ENCODE measurements at places on chromosomes 6 and 20.

GRCh38 chr20:9837634-9838033, 1.2 kb downstream of the PAK5 start:
- DNase-seq: peak; percentile 0

GRCh38 chr6:137951064-137951597, 84.1 kb downstream of the TNFAIP3 start:
- DNase-seq: no peak

- DNase-seq: no peak
Measured at GRCh38 chr6:99507648-99508047, 7.6 kb downstream of the USP45 start.

DNA sequence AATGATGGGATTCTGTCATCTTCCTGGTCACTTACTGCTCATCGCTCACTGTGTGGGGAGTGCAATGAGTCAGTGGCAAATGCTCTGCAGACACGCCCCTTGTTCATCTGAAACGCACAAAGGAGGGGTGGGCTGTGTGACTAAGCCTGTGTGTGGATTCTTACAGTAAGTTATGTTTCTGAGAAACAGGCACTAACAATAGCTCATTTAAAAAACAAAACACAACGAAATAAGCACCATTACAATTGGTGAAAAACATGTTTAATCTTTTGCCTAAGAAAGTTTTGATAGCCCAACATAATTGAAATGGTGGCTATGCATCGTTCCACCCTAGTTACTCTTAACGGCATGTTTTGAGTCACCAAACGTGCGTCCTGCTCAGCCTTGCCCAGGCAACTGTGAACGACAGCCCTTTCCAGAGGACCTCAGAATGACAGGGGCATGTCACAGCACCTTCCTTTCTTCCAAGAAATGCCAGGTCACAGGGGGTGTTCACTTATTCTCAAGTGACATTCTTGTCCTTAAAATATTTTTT, 118.4 kb upstream of the SGK1 start:
- DNase-seq: peak; percentile 96

DNA sequence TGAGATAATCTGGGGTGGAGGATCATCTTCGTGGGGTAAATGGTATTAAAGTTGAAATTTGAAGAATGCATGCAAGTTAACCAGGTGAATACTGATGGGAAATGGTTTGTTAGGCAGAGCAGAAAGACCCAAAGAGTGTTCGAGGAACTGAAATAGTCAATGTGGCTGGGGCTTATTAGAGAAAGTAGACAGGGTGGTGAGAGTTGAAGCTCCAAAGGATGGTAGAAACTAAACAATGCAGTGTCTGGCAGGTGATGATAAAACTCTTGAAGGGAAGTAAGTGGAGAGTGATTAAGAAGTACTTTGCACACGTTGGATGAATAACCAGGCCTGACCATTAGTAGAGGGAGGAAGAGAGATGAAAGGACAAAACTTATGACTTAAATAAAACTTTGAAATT, 39.8 kb upstream of the CENPW start:
- DNase-seq: no peak

- no peak for DNase-seq
Measured at GRCh38 chr20:40673442-40673841, 15.6 kb downstream of the MAFB start.

DNA sequence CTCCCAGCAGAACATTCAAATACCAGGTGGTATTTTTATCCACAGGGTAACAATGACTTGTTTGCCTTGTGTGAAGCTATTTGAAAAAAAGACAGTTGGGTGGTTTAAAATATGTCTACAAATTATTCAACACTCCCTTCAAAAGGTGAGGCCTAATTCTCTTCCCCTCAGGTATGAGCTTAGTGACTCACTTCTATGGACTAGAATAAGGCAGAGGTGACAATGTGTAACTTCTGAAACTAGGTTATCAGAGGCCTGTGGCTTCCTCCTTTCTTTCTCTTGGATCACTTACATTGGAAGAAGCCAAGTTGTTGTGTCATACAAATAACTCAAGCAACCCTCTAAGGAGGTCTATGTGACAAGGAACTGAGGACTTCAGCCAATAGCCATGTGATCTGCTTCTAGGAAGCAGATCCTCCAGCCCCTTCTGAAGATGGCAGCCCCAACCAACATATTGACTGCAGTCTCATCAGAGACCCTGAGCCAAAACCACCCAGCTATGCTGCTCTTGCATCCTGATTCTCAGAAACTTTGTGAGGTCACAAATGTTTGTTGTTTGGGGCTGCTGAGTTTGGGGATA, 102.6 kb downstream of the SNAP25 start:
- no peak for DNase-seq

DNA sequence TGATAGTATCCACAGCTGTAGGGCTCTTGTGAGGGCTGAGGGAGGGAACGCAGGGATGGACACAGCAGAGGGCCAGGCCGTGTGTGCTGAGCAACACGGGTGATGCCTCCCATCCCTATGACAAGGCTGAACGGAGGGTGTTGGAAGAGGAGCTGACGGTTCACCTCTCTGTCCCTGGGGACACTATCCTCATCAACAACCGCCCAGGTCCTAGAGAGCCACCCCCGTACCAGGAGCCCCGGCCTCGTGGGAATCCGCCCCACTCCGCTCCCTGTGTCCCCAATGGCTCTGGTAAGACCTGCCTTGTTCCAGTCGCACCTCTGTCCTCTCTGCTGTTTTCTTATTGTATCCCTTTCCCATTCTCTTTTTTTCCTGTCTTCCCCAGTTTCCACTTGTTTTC, 10.1 kb downstream of the DDR1 start:
- no peak for DNase-seq

DNA sequence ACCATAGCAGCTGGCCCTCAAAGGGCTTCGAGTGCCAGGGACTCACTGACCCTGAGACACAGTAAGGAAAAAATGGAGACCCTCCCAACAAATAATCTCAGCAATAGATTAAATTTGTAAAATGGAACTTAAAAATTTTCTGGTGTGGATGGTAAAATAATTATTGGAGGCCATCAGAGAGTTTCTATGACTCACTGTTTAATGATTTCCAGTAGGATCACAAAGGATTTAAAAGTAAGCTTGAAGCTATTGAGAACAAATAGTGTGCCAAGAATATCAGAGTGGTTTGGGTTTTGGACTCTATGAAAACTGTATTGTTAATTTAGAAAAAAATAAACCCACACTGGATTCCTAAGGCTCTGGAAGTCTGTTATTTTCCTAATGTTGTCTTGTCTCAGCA, 115.2 kb upstream of the AKIRIN2 start:
- DNase-seq: peak; percentile 16

DNA sequence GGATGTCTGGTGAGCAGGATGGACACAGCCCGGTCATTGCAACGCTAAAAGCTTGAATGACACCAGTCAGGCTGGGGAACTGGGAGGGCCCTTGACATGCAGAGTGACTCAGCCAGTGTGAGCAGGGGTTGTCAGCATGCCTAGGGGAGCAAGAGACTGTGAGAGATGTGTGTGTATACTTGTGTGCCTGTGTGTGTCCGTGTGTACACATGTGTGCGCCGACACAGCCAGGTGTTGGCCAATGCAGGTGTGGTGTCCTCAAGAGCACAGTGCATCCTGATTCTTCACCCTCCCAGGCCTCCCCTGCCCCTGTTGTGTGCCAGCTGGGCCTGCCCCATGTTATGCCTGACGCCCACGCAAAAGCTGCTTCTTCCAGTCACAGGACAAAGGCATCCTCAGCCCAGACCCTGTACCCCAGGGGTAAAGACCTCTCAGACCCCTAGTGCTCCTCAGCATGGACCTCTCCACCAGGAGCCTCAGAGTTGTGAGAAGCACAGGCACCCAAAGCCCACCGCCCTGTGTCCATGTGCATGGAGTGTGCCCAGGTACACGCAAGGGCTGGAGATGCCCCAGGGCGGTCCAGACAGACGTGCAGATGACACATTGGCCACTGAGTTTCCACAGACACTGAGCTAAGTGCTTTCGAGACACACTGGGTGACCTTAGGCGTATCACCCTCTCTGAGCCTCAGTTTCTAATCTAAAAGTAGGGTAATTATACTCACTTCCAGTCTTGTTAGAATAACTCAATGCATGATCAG, 16.6 kb downstream of the NRSN2 start:
- DNase-seq: no peak

DNA sequence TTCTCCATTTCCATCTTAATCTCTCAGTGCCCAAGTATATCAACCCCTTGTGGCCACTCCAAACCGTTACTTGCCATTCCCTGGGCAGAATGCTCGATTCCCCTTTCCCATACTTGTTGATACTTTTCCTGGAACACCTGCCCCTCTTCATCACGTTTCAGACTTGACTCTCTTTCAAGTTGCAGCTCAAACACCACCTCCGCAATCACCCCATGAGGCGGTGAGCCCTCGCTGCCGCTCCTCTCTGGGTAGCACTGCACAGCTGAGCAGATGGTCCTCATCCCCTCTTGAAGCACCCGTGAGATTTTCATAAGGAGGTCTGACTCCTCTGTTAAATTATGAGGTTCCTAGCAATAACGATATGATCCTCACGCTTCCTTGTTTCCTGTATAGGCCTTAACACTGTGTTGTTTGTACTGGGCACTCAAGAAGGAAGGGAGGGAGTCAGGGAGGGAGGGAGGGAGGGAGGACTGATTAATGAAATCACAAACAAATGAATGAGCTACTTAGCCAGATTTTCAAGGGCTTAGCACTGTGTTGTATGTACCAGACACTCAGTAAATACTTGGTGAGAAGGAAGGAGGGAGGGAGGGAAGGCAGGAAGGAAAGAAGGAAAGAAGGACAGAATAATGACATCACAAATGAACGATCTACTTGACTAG, 8.0 kb upstream of the UQCC2 start:
- no peak for DNase-seq

DNA sequence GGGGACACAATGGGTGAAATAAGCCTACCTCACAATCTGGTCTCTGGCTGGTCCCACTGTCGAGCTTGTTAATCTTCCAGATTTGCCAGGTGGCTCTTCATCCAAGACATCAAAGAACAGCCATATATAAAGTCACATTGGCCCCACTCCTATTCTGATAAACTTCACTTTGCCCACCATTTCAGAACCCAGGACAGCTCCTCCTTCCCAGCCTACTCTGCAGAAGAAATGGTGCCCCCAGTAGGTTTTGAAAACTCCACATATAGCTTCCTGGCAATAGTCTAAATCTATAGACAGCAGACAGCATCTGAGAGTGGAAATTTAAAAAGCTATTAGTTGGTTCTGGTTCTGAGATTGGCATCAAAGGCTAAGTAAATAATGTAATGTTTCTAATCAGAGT, 143.1 kb upstream of the PCSK2 start:
- no peak for DNase-seq

DNA sequence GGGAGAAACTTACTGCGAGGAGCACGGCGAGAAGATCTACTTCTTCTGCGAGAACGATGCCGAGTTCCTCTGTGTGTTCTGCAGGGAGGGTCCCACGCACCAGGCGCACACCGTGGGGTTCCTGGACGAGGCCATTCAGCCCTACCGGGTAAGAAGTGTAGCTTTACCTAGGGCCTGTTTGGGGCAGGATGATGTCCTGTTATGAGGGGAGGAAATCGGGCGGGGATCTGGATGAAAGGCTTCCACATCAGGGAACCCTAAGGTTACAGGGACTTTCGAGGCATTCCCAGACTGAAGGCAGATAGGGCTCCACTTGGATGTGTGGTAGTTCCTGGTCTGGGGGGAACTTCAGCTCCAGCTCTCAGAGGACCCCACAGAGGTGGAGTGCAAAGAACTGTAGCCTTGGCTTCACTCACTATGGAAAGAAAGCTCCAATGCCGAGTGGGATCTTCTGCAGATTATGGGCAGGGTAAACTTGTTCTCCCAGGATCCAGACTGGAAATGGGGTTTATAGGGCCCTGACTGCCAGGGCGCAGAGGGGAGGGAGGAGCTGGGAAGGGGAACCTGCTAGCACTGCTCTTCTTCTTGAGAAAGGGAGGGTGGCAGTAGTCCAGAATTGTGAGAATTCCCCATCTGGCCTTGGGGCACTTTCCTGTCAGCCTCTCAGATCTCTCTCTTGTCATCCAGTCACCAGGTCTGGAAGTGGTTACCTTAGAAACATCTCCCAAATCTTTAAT, 740 bp downstream of the TRIM15 start:
- DNase-seq: no peak

DNA sequence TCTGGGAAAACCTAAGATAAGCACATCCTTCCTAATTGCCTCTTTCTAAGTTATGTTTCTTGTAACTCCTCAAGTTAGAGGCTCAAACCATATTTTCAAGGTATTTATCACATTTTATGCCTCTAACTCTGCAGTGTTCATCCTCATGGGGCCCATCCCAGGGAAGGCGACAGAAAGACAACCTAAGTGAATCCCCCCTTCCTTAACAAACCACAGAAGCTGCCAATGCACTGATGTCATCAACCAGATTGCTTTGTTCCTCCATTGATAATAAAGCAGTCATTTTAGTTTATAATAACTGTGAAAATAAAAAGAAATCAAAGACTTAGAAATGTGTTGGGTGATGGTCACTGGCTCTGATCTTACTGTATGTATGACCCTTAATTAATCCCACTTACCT, 119.5 kb upstream of the TCF21 start:
- peak; percentile 33 for DNase-seq

DNA sequence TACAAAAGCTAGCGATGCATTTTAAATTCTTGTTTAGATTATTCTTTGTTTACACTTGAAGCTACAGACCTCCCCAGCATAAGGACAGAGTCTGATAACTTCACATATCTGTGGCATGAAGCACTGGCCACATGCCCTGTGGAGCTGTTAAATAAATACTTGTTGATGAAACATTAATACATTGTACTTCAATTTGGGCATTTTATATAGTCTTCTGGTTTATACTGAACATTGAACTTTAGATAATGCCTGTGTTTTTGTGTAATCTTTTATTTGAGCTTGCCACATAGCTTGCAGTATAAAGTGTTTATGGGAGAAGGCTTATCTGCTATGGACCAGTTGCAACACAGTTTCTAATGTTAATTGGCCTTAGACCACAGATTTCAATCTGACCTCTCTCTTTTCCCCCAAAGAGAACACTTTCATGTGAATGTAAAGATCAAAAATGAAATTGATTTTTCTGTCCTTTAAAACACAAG, 48.2 kb downstream of the FRK start:
- DNase-seq: peak; percentile 55

DNA sequence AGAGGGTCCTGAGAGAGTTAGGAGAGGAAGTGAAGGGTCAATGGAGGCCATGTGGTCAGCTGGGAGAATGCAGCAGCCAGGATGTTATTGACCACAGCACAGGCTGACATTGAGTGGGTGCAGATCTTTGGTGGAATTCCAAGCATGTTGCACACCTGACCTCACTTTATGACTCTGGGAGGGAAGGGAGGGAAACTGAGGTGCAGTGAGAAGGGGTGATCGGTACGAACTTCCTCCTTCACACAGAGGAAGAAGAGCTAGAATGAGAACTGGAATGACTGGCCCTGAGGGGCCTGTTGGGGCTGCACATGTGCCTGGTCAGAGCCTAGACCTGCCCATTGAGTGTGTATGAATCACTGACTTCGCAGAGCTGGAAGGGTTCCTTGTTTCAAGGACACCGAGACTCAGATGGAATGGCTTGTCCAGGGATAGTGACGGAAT, 9.8 kb downstream of the FAM83D start:
- DNase-seq: no peak

- DNase-seq: peak; percentile 48
Measured at GRCh38 chr6:161434350-161434749, 160.5 kb upstream of the AGPAT4 start.

DNA sequence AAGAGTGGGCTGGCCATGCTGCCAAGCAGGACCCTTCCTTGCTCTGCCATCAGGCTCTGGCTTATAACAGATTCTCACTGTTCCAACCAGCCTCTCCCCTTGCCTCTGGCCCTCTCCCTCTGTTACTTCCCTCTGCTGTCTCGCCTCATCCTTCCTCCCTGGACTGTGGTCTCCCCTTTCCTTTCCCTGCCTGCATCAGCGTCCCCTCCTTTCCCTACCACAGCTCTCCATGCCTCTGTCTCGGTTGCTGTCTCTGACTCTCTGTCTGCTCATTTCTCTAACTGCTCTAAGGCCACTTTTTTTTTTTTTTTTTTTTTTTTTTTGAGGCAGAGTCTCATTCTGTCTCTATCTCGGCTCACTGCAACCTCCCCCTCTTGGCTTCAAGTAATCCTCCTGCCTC, 173.4 kb downstream of the PTPRT start:
- no peak for DNase-seq

Measured in fibroblast of the aortic adventitia (primary cell).